ENCODE measurements at places on chromosomes 16 and 17. TPM values are rescaled to one million over a fixed set of nuclear protein-coding genes. Genes with fewer than 3 reads are reported as not detected.

Gene TGFB1I1
- polyA plus RNA-seq, result 5.6 TPM

Gene AANAT
- 0.53 TPM for polyA plus RNA-seq

Gene KRTAP1-5
- not detected for polyA plus RNA-seq

Gene MRPL27
- polyA plus RNA-seq, result 109 TPM

Gene GCGR
- polyA plus RNA-seq, result 0.44 TPM

Gene FOXC2
- polyA plus RNA-seq, result not detected

Gene LRRC36
- polyA plus RNA-seq, result 0.09 TPM
